GDM1 (cell line): ENCODE measurements at places on chromosomes 6 and 20.

DNA sequence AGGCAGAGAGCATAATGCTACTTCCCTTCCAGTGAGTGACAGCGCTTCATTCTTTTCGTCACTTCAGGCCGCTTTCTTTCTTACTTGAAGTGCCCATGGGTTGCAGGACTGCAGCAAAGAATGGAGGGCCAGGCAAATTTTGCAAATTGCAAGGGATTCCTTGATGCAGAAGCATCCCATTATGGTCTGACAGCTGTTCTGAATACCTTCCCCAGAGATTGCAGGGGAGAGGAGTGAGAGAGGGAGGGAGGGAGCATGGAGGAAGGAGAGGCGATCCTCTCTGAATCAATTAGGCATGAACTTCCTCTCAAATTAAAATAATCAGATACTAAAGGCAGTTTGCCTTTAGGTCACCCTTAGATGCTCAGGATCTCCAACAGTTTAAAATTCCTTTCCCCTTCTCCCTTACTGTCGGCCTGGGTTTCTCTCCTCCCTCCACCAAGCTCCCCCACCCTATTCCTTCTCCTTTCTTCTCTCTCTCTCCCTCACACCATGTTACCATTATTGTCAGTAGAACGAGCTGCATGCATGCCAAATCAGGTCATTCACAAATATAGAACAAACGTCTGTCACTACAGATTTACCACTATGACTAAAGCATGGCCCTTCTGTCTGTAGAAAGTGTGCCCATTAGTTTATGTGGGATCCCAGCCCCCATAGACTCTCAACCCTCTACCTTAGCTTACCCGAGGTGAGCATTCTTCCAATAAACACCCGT is 289.2 kb downstream of the CD83 start:
- no peak for DNase-seq

- DNase-seq = no peak
These were observed 534.3 kb upstream of the NRSN1 start for GRCh38 chr6:23591761-23592160.

DNA sequence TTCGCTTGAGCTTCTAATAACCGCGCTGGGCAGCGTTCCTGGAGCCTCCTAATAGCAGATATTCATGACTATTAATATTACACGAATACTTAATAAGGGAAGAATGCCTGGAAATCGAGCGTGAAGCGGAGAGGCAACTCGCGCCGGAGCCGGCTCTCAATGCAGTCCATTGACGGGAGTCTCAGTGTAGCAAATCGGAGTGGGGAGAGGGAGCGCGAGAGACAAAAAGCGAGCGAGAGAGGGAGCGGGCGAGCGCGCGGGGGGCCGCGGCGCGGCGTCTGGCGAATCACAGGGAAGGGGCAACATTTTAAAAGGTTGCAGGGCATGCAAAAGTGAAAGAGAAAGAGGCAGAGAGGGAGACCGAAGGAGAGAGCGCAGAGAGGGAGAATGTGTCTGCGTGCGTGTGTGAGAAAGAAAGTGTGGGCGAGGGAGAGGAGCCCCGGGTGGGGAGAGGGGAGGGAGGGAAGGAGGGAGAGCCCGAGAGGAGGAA is 2.9 kb downstream of the TFAP2A start:
- no peak for DNase-seq

DNA sequence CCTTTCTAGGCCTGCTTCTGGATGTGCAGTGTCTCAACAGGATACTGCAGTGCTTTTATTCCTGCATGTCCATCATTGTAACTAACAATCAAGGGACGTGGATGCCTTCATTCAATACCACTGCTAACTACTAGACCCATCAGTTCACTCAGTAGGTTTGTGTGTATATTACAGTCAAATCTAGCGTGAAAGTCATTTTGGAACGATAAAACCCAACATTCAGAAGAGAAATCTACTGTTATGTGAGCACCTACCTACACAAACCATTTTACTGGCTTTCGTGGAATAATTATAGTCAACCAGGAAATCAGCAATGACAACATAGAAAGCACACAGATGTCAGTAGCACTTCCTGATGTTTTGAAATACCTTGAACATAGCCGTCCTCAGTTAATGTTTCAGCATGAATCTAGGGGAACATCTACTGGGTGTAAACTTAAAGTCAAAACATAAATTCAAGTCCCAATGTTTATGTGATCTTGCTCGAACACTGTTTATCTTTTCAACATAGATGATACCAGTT is 270.6 kb downstream of the FARS2 start:
- no peak for DNase-seq

- DNase-seq = no peak
These were observed 17.8 kb upstream of the COL19A1 start for GRCh38 chr6:69848552-69848951.

GRCh38 chr20:9166153-9166780 is 97.4 kb downstream of the PLCB4 start:
- no peak for DNase-seq

DNA sequence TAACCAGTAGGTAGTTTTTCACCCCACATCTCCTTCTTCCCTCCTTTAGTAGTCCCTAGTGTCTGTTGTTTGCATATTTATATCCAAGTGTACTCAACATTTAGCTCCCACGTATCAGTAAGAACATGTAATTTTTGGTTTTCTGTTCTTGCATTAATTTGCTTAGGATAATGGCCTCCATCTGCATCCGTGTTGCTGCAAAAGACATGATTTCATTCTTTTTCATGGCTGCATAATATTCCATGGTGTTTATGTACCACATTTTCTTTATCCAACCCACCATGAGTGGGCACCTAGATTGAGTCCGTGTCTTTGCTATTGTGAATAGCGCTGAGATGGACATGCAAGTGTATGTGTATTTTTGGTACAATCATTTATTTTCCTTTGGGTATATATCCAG is 306.8 kb downstream of the NKAIN2 start:
- no peak for DNase-seq

GRCh38 chr6:122681705-122682104 is 71.5 kb downstream of the PKIB start:
- DNase-seq = no peak

DNA sequence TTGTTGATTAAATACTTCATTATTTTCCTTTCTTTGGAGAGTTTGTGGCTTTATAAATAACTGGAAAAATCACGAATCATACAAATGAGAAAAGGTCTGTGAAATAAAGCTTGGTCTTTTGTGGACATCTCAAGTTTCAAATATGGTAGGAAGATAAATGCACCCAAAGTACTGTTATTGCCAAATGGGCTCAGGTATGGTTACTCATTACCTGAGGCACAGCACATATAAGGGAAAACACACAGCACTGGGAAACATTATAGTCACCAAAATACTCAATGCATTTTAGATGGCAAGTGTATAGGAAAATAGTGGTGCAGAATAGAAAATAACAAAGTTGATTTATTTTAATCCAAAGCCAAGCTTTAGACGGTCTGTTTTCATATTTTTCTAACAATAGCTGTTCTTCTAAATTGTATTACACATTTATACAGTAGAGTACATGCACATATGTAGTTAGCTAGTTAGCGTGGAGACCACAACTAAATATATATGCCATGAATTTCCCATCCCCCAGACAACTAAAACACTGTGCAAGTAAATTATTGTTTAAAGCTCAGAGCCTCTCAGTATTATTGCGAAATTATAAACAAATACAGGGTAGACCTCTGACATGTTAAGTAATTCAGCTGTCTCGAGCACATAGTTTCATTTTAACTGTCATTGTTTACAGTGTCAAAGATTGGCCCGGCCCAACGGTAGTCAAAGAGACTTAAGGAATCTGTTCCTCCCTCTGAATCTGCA is 336.0 kb downstream of the SYNE1 start:
- no peak for DNase-seq

GRCh38 chr20:37298190-37298939 is 8.9 kb downstream of the MANBAL start:
- no peak for DNase-seq

GRCh38 chr6:42047213-42047590 is 3.1 kb upstream of the TAF8 start:
- DNase-seq = no peak

- peak; percentile 29 for DNase-seq
These were observed 25.9 kb upstream of the GTSF1L start for GRCh38 chr20:43752561-43753301.

DNA sequence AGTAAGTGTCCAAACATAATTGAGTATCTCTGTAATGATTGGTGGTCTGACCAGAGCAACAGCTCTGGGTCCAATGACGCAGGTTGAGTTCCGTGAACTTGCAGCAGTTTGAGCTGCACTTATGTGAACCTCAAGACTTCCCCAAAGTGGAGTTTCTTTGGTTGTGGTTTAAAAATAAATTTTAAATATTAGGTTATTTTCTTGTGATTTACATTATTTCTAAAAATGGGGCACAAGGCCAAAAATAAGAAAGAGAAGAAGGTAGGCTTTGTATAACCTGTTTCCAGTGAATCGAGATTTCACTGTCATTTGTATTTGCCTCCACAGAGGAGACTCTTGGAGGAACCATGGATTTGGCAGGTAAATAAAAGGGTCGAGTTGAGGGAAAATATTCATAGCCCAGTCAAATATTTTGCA is 166.4 kb upstream of the ZNF217 start:
- DNase-seq = no peak

DNA sequence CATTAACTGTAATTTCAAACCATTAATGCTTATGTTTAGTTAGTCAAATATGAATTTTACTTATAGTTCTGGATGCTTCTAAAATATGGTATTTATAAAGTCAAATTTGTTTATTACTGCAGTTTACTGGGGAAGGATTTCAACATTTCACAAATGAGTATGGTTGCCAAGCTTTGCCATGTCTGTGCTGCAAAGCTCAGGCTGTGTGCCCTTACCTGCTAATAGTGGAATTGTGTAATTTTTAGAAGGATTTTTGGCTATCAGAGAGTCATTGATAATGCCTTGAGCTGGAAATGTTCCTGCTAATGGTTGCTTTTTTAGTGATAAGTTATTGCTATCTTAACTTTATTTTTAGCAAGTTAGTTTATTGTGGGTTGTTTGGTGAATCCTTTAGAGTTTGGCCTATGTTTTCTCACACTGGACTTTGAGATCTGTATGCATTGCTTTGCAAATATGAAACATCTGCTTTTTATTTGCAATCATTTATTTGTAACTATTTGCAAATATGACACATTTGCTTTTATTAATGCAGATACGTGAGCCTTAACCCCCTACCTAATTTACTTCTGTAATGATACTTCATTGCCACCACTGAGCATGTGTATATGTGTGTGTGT is 105.8 kb downstream of the CD109 start:
- DNase-seq = no peak
